CD8-positive, alpha-beta T cell (primary cell): ENCODE measurements at places on chromosomes 2 and 18.

GRCh38 chr18:46156843-46157242 is 52.7 kb downstream of the HAUS1 start:
- no peak for DNase-seq

- DNase-seq: no peak
Measured at GRCh38 chr2:42013409-42013808, 34.4 kb upstream of the PKDCC start.

- DNase-seq: no peak
Measured at GRCh38 chr18:3610813-3611212, 160.8 kb downstream of the TGIF1 start.

DNA sequence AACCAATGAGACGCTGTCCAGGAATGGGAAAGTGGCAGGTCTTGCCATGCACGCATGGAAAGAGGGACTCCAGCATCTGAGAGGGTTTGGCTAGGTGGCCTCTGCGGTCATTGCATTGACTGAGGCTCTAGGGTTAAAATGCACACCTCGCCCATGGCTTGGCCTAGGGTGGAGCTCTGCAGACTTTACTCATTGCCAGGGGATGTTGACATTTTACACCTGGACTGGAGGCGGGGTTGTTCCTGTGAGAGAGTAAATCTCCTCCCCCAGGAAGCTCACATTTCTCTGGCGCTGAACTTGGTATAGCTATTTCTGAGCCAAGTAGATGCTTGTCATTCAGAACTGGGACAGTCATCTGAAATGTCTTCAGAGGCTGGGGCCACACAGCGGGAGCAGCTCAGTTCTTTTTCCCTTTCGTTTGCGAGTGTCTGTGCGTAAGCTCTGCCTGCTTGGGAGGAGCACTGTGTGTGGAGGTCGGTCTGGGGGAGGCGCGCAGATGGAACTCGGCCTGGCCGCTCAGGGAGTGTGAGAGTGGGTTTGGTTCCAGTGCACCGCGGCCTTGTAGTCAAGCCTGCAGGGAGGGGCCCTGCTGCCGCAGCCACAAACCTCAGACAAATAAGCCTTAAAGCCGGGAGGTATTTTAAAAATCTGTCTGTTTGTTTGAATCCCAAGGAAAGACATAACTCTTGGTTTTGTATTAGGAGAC is 76.5 kb downstream of the LPIN1 start:
- DNase-seq: no peak

- DNase-seq: no peak
Measured at GRCh38 chr2:37877457-37878315, 47.4 kb upstream of the RMDN2 start.

- DNase-seq: no peak
Measured at GRCh38 chr18:25827228-25827627, 263.2 kb downstream of the SS18 start.

- DNase-seq: no peak
Measured at GRCh38 chr2:101974663-101975062, 17.1 kb upstream of the IL1R2 start.

GRCh38 chr2:33220533-33220932 is 255.9 kb upstream of the RASGRP3 start:
- no peak for DNase-seq

DNA sequence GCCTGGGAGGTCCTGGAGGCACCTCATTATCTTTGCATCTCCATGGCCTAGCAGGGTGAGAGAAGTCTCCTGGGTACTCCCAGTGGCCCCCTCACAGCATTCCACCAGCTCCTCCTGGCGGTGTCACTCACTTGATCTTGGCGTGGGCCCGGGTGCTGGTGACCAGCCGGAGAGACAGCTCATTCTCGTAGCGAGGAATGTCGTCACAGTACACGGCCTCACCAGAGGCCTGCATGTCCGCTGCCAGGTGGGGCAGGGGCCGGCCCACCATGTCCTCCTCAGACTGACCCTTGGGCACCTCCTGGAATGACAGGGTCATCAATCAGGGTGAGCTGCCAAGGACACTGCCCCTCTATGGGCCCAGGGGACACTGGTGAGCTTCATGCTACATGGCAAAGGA is 42.4 kb downstream of the XDH start:
- no peak for DNase-seq

- no peak for DNase-seq
Measured at GRCh38 chr2:219335373-219335786, 2.8 kb upstream of the RESP18 start.

DNA sequence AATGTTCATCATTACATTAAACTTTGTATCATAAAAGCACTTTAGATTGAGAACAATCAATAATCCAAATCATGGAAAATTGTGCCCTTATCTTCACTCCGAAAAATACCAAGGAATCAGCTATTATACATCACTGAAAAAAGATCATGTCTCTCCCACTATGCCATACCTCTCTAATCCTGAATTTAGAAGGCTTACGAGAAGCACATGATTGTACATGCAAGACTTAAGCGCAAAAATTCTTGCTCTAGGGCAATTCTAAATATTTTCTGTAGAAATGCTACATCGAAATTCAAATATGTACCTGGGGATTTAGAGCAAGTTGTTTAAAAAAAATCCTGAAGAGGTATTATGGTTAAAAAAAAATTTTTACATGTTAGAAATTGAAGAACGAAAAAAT is 1.3 kb downstream of the CYTIP start:
- DNase-seq: no peak

DNA sequence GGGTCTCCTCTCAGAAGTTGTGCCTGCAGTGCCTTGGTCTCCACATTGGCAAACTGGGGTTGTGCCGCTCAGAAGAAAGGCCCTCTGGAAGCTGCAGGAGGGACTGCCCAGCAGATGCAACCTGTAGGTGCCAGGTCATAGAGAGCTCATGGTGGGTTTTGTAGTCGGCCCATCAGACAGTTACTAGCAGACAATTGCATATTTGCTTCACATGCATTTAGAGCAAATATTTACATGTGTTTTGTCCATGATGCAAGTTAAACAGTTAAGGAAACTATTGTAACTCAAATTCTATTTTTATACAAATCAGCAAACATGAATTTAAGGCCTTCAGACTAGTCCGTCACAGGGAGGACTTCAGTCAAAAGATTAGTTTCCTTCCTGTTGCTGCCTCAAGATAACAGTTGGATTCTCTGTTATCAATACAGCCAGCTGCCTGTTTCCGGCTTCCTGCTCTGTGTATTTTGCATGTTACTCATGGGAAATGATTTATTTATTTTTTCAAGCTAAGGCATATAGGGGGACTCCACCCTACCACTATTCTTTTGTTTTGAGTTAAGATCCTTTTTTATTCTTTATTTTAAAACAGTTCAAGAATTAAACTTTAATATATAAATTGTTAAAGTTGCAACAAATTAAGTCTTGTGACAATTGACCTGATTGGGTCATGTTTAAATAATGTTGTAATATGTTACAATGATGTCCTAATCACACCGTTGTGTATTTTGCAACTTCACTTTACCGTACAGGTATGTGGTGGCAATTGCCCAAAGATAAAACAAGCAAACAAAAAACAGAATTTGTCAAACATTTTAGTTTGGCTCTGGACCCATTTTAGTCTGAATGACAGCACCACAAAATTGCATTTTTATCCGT is 133.5 kb downstream of the SPTBN1 start:
- peak; percentile 57 for DNase-seq

DNA sequence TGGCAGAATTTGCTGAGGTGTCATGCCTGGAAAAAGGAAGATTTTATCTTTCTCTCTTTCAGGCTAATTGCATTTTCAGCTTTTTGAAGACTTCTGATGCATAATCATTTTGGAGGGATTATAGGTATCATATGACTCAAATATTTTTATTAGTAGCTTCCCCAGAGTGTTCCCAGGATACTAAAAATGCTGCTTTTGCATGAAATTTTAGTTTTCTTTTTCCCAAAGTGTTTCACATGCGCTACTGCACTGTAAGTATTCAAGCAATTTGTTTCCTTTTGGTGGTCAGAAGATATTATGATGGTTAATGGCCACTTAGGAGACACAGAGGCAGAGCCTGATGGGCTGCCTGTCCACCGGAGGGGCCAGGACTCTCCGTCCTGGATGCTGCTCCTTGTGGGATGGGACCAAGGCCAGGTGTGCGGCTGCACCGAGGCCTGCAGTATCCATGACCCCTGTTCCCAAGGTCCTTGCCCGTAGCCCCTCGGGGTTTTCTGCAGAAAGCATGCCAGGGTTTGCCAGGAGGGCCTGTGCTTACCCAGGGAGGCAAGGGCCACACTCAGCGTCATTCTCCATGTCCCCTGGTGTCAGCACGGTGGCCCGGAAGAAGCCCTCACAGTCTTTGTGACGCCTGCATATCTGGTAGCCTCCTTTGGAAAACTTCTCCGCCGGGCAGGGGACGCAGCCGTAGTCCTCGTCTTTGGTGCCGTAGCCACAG is 60.2 kb downstream of the EDAR start:
- no peak for DNase-seq

- no peak for DNase-seq
Measured at GRCh38 chr2:100135415-100135814, 7.0 kb downstream of the AFF3 start.

DNA sequence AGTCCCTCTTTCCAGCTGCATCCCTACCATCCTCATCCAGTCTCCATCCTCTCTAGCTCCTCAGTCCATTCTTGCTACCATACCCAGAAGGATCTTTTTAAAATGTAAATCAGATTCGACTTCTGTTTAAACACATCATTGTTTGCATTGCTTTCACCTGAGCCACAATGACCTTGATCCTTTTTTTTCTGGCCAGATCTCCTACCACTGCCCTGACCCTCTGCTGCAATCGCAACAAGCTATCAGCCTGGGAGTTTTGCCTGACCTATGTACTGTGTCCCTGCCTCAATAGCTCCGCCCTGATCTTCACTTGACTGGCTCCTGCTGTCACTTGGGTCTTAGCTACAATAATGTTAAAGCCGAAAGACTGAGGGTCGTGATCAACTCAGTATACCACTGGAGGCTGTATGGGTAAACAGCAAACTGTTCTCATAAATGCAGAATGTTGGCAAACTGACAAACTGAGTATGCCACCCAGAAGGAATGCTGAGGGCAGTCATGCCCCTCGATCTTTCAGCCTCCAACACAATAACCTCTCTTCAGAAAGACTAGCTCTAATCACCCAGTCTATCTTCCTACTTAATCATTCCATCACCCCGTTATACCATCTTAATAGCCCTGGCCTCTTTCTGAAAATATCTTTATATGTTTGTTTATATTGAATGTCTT is 2.6 kb upstream of the RBM43 start:
- no peak for DNase-seq

DNA sequence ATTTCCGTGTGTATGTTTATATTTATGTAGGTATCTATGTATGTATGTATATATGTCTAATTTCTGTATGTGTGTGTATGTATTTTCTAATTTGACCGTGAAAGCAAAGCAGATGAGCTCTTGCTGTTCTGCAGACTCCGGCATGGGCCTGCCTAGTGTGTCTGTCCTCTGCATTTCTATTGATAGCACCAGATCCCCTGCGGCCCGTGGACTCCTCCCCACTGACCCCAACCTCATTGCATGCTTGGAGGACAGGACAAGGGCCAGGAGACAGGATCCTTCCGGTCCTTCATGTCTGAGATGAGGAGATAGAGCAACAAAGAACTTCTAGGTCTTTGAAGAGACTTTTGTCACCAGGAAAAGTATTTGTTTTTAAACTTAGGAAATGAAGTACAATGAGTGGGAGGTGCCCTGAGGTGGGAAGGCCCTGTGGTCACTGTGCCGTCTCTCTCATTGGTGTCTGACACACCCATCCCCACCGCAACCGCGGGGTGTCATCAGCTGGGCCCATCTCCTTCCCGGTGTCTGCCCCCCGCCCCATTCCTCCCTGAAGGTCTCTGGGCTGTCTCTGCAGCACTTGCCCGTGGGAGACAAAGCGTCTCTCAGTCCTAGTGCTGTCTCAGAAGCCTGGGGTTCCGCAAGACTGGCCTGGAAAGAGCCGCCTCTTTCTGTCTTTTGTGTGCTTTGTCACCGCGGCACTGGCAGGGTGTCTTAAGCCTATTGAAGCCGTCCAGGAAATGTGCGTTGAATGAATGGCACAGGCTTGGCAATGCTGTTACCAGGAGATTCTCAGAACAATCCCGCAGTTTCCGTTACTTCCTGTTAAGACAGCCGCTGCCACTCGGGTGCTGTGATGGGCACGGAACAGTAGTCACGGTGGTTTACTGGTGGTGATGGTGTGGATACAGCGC is 216.4 kb downstream of the AGAP1 start:
- DNase-seq: no peak

GRCh38 chr2:219644801-219645480 is 17.5 kb downstream of the SLC4A3 start:
- DNase-seq: no peak

GRCh38 chr2:114056294-114057143 is 166.6 kb downstream of the ACTR3 start:
- no peak for DNase-seq

GRCh38 chr18:8374676-8375075 is 234.6 kb upstream of the RAB12 start:
- no peak for DNase-seq
